ENCODE measurements at places on chromosomes 16 and 17.

GRCh38 chr16:9003322-9003721 lies 39.6 kb upstream of the USP7 start:
- DNase-seq: no peak

GRCh38 chr17:46061435-46061834 lies 62.4 kb downstream of the STH start:
- DNase-seq: no peak

DNA sequence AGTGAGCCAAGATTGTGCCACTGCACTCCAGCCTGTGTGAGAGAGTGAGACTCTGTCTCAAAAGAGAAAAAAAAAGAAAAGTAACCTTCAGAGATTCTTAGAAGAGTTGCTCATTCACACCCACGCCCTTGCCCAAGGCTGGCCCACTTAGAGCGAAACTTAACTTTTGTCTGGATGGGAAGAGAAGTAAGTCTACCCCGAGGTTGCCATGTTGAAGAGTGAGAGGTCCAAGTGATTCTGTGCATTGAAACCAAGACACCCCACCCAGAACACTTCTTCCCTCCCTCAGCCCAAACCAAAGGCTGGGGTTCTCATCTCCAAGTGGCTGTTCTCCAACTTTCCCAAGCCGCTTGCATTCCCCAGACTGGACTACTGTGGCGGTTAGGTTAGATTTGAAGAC lies 2.4 kb upstream of the CISD3 start:
- no peak for DNase-seq

GRCh38 chr17:72502371-72503341 lies 381.8 kb downstream of the SOX9 start:
- DNase-seq: no peak

DNA sequence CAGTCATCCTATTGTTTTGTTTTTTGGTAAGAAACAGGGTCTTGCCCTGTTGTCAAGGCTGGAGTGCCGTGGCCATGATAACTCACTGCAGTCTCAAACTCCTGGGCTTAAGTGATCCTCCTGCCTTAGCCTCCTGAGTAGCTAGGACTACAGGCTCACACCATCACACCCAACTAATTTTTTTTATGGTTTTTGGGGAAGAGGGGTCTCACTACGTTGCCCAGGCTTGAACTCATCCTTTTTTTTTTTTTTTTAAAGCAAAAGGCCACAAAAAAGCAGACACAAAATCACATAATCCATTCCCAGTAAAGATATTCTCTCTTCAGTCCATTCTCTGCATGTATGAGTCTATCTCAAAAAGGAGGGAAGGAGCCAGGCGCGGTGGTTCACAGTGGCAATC lies 5.5 kb downstream of the SPAG9 start:
- no peak for DNase-seq

GRCh38 chr17:6427279-6427781 lies 7.6 kb downstream of the AIPL1 start:
- DNase-seq: peak; percentile 84

DNA sequence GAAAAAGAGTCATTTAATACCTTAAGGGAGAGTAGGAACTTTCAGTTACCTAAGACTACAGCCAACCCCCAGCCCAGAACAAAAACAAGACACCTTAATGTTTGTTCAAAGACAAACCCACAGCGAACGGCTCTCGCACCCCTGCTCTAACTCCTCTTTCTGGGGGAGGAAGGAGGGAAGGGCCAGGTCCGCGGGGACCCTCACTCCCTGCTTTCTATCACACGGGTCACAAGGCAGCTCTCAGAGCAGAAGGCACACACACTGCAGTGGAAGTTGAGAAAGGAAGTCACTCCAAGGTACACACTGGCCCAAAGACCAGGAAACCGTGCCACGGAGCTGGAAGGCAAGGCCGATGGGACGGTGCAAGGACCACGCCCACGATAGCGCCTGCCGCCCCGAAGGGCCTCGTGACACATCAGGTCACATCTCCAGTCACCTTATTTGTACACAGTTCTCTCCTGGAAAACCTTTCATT lies 10.0 kb downstream of the LITAFD start:
- DNase-seq: no peak
